ENCODE measurements at places on chromosomes 3 and 15.

GRCh38 chr3:57752307-57752706, 3.8 kb upstream of the SLMAP start:
- no peak for DNase-seq

DNA sequence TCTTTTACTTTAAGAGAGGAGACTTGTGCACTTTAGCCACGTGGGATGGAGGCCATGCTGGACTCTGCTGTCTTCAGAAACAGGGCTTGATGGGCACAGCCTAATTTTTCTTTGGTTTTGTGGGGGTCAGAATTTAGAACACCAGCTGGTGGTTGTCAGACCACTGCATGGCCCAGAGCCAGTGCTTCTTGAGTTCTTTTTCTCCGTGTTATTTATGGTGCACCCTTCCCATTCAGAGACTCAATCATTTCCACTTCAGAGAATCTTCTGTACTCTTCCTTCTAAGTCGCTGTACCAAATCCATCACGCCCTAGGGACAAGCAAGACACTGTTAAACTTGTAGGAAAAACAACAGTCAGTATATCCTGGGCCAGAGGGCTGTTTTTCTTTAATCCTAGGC, 20.1 kb downstream of the PRR23A start:
- DNase-seq: no peak

DNA sequence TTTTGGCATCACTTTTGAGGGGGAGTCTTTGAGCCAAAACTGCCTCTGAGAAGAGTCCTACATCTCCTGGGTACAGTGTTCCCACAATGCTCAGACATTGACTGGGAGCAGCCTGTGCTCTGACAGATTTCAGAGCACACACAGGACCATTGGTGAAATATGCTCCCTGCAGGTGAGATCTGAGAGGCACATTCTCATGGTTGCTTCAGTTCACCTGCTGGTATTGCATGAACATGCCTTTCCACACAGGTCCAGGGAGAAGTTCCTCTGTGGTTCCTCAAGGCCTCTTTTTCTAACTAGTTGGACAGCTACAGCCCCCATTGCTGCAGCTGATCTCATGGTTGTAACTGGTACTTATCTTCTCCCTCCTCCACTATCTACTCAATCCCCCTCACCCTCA, 37.0 kb downstream of the FOXL2 start:
- no peak for DNase-seq

DNA sequence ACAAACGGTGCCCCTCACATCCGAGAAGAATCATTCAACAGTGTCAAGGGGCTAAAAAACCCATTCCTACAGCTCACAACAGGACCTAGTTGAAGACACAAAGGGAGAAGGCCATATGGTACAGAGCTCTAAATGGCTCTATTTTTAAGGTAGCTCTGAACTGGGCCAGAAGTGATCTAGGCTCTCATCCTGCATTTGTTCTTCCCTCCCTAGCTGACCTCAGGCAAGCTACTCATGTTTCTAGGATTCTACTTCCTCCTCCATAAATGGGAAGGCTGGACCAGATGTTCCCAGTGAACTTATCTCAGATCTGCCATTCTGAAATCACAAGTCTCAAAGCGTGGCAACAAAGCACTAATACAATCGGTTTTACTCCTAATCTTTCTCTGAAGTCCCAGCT, 62.3 kb downstream of the CPNE4 start:
- no peak for DNase-seq

- no peak for DNase-seq
These were observed 575.3 kb upstream of the IL12A start for GRCh38 chr3:159413319-159413718.

GRCh38 chr3:34008836-34009809, 210.7 kb downstream of the PDCD6IP start:
- no peak for DNase-seq

DNA sequence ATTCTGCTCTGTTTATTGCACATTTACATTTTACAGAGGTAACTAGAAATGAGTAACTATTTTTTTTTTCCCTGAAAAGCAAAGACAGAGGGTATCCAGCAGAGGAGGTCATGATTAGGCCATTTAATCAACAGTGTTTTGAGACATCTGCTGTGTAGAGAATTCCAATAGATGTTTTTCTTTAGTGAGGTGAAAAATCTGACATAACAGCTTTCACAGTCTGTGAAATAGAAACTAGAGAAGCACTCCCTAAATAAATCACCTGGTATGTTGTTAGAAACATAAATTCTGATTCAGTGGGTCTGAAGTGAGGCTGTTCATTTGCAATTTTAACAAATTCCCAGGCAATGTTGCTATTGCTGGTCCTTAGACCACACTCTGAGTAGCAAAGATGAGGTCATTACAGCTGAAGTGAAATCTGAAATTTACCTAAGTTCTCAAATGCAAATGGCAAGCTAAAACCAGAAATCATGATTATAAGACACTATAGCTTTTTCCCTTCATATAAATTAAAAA, 329.2 kb upstream of the LRRC3B start:
- DNase-seq: no peak

DNA sequence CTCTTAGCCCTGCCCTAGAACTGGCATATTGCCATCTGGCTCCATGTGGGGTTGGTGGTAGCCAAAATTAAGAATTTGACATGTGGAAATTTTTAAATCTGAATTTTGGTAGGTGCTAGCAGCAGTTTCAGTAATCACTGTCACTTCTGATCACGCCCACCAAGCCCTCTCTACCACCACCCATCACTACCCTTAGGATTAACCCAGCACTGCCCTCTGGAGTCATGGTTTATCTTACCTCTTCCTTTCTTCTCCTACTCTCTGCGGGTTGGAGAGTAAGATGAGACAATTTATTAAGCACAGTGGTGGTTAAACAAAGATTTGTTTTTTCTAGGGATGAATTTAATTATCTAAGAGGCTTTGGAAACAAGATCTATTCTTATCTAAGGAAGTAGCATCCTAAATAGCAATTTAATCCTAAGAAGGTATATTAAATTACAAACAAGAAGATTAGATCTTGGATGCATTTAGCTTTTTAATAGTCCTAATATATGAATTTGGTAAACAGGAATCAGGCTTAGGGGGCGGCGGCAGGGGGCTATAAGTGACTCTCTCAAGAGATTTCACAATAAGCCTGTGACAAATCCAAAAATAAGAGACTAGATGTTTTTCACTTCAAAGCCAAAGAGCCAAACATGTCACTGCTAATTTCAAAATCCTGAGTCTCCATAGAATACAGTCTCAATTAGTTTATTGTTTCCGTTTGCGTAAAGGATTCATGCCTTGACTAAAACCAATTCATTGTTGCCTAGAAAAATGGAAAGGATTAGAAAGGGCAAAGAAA, 498.4 kb upstream of the UBE2E2 start:
- no peak for DNase-seq

DNA sequence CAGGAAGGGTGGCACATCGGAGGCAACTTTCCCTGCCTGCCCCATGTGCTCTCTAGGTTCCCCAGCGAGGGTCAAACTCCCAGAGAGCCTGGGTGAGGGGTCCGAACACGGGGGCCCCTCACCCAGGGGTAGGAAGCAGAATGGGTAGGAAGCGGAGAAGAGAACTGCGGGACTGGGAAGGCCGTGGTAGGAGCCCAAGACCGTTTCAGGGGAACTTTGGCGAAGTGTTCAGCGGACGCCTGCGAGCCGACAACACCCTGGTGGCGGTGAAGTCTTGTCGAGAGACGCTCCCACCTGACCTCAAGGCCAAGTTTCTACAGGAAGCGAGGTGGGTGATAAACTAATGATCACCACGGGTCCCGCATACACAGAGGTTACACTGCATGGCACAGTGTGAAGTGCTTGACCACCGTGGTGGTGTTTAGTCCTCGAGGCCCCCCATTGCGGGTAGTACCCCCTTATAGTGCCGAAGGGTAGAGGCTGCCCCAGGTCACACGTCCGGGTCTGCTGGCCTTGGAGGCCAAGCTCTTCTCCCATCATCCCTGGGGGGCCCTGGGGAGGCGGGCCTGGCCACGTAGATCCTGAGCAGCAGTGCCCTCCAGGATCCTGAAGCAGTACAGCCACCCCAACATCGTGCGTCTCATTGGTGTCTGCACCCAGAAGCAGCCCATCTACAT, 8.3 kb downstream of the FES start:
- DNase-seq: no peak

DNA sequence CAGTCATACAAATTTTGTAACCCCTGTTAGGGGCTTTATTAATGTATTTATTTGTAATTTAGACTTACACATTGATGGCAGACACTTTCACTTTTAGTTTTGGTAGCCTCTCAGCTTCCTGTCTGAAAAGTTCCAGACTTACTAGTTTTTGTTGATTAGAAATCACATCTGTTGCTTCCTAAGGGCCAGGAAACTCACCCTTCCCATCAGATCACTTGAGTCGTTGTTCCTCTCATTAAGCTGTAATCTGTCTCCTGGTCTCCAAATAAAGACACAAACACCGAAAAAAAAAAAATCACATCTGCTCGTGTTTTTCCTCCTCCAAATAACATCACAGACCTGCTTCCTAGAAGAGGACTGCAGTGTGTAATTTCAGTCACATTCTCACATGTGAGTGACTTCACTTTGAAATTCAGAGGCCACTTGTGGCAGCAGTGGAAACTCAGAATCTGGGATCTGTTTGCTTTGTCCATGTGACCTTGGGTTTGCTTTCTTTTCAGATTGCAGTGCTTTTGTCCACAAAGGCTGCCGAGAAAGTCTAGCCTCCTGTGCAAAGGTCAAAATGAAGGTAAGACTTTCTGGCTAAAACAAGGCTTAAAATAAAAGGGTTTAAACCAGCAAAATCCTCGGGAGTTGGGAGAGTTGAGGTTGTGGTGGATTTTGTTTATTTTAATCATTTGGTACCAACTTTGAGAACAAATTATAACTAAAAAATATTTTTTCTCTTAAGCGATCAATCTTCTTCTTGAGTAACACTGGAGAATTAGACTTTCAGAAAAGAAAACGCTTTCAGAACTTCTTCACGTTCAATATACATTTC, 87.0 kb downstream of the KLHL25 start:
- DNase-seq: no peak

- DNase-seq: no peak
These were observed 37.1 kb downstream of the SLC12A8 start for GRCh38 chr3:125175295-125176078.

- DNase-seq: no peak
These were observed 322.9 kb downstream of the SLC9A9 start for GRCh38 chr3:143525408-143525807.
